Placental pericyte (primary cell): ENCODE measurements at places on chromosomes 16 and 17. TPM values are rescaled to one million over a fixed set of nuclear protein-coding genes. Genes with fewer than 3 reads are reported as not detected.

The GGNBP2 gene
- 67.6 and 72.2 TPM in 2 replicates for total RNA-seq

The LGALS9 gene
- total RNA-seq: 3.0 and 3.3 TPM in 2 replicates

The LRRC46 gene
- 0.22 and 0.29 TPM in 2 replicates for total RNA-seq

The DPEP3 gene
- not detected in 2 replicates for total RNA-seq

The TBC1D3C gene
- total RNA-seq: not detected in 2 replicates

The SLFN12L gene
- not detected in 2 replicates for total RNA-seq

The PYDC1 gene
- total RNA-seq: not detected in 2 replicates

The CACNG3 gene
- total RNA-seq: not detected in 2 replicates

The ALDH3A1 gene
- not detected in 2 replicates for total RNA-seq

The SLC47A2 gene
- total RNA-seq: not detected in 2 replicates

The SPNS2 gene
- 0.44 TPM in 1 of 2 replicates, not detected in the other for total RNA-seq

The MAP2K3 gene
- total RNA-seq: 11.6 and 32.5 TPM in 2 replicates

The CORO6 gene
- total RNA-seq: 2.0 TPM in 2 replicates

The NAGS gene
- total RNA-seq: 0.66 and 1.4 TPM in 2 replicates

The SCN4A gene
- total RNA-seq: under 0.01 TPM in 1 of 2 replicates, not detected in the other

The SNX20 gene
- total RNA-seq: not detected in 2 replicates

The NPW gene
- 0.22 and 1.0 TPM in 2 replicates for total RNA-seq
